GM12892 (cell line): ENCODE measurements at places on chromosomes 13 and 19.

GRCh38 chr13:25248071-25248470, 39.2 kb downstream of the MTMR6 start:
- DNase-seq: no peak

- no peak for DNase-seq
Measured at GRCh38 chr13:95784900-95785290, 108.0 kb downstream of the DNAJC3 start.

GRCh38 chr13:32537580-32538142, 934 bp downstream of the N4BP2L2 start:
- no peak for DNase-seq

DNA sequence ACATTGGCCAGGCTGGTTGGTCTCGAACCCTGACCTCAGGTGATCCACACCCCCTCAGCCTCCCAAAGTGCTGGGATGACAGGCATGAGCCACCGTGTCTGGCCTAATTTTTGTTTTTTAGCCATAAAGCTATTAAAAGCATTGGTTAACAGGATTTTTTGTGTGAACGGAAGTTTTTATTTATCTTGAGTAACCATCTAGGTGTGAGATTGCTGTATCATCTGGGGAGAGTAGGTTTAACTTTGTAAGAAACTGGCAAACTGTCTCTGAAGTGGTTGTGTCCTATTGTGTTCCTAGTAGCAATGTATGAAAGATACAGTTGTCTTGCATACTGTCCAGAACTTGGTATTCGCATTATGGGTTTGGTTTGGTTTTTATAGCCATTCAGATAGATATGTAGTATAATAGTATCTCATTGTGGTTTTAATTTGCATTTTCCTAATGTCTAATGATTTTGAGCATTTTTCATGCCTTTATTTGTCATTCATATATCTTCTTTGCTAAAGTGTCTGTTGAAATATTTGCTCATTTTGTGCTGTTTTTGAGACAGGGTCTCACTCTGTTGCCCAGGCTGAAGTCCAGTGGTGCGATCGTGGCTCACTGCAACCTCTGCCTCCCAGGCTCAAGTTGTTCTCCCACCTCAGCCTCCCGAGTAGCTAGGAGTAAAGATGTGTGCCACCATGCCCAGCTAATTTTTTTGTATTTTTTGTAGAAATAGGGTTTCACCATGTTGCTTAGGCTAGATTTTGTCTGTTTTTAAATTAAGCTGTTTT, 13.5 kb upstream of the PLEKHF1 start:
- no peak for DNase-seq

GRCh38 chr19:17346109-17346671, 8.8 kb downstream of the GTPBP3 start:
- DNase-seq: peak; percentile 88

GRCh38 chr13:48066310-48066989, 28.5 kb downstream of the MED4 start:
- DNase-seq: no peak

DNA sequence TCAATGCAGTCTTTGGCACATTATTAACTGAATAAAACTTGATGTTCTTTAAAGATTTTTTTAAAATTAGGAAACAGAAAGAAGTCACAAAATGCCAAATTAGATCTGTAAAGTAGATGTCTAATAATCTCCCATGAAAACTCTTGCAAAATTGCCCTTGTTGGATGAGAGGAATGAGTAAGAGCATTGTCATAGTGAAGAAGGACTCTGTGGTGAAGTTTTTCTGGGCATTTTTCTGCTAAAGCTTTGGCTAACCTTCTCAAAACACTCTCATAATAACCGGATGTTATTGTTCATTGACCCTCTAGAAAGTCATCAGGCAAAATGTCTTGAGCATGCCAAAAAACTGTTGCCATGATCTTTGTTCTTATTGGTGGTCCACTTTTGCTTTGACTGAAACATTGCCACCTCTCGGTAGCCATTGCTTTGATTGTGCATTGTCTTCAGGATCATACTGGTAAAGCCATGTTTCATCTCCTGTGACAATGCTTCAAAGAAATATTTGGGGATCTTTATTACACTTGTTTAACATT, 549.3 kb downstream of the LIG4 start:
- DNase-seq: no peak

DNA sequence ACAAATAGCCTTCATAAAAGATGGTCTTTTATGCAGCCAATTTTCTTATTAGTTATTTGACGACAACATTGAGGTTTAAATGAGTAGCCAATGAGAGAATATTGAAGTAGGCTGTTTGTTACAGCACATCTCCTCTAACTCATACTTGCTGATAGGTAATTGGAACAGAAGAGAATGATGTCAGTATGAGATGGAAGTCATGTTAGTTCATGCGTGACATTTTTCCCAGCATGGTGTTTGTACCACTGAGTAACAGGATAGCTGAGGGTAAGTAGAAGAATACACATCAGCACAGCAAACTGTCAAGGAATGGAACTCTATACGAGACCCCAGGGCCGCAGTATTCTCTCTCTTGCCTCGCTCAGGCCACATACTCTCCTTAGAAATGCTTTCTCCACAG, 37.2 kb downstream of the COL4A2 start:
- DNase-seq: no peak

GRCh38 chr13:30111810-30112209, 195.5 kb downstream of the KATNAL1 start:
- no peak for DNase-seq

GRCh38 chr13:107466326-107467099, 748.8 kb downstream of the LIG4 start:
- no peak for DNase-seq
